ENCODE measurements at places on chromosomes 2 and 18. TPM values are rescaled to one million over a fixed set of nuclear protein-coding genes. Genes with fewer than 3 reads are reported as not detected.
A peak's percentile ranks its signal among the peaks of the same experiment; 100 is the strongest.

GRCh38 chr2:46937471-46937901 is 21.9 kb upstream of the MCFD2 start:
- DNase-seq: no peak

GRCh38 chr2:2575870-2576386 is 244.9 kb upstream of the MYT1L start:
- no peak for DNase-seq

- DNase-seq: no peak
These were observed 121.3 kb upstream of the NRXN1 start for GRCh38 chr2:51153236-51153635.

- no peak for DNase-seq
These were observed 35.6 kb downstream of the EIF2AK3 start for GRCh38 chr2:88591698-88592097.

DNA sequence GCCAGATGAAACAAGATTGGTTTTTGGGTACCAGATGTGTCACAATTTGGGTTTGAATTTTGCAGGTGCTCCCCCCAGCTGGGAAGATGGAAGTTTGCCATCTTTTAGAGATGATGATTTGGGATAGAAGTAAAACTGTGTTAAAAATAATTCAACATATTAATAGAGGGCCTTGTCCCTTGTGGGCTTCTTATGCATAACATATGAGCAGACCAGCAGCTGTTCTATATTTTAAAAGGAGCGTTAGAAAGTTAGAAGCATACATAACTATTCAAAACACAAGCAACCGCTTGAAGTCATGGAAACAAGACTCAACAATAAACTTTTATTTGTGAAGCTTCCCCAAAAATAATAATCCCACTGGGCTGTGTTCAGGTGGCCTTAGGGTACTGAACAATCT is 62.8 kb downstream of the EFEMP1 start:
- no peak for DNase-seq

GRCh38 chr2:74618410-74619083 is 29.6 kb downstream of the M1AP start:
- DNase-seq: no peak

The DQX1 gene
- 0.27 TPM for total RNA-seq

The CDH2 gene
- 0.37 TPM for total RNA-seq

GRCh38 chr18:6734726-6735430 is 5.4 kb downstream of the ARHGAP28 start:
- DNase-seq: no peak

- DNase-seq: no peak
These were observed 109.7 kb upstream of the CNTNAP5 start for GRCh38 chr2:123915380-123915779.

The PLGLB1 gene
- total RNA-seq: 0.74 TPM

The B3GNT7 gene
- 0.25 TPM for total RNA-seq

GRCh38 chr18:22179174-22179573 is 9.8 kb downstream of the GATA6 start:
- DNase-seq: no peak

DNA sequence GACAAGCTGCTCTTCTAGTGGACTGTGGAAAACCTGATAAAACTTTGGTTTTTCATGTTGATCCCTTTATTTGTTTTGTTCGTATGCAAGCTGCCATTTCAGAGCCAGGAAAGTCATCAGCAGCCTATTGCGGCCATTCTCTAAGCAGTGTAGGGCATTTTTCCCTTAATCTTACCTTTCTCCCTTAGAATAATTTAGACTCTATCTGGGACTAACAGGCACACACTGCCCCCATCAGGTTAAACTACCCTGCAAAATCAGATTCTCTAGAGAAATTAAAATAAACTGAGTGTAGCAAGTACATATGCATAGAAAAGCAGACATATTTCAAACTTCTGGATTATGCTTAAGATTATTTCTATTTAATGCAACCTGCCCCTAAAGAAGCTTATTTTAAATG is 347.5 kb downstream of the METTL4 start:
- no peak for DNase-seq

DNA sequence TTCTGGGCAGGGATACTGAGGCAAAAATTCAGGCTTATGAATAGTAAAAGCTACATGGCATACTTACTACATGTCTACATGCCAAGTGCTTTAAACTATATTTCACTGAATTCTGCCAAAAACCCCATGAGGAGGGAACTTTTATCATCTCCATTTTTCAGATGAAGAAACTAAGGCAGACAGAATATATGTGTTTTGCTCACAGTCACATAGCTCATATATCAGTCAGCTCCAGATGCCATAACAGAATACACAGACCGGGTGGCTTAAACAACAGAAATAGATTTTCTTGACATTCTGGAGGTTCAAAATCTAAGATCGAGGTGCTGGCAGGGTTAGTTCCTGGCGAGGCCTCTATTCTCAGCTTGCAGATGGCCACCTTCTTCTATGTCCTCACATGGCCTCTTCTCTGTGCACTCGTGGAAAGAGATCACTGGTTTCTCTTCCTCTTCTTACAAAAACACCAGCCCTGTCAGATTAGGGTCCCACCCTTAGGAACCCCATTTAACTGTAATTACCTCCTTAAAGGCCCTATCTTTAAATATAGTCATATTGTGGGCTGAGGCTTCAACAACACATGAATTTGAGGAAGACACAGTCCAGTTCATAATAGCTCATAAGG is 27.1 kb upstream of the CREB1 start:
- no peak for DNase-seq

The CRYGC gene
- not detected for total RNA-seq

GRCh38 chr18:5868218-5868854 is 27.0 kb downstream of the TMEM200C start:
- DNase-seq: peak; percentile 26

DNA sequence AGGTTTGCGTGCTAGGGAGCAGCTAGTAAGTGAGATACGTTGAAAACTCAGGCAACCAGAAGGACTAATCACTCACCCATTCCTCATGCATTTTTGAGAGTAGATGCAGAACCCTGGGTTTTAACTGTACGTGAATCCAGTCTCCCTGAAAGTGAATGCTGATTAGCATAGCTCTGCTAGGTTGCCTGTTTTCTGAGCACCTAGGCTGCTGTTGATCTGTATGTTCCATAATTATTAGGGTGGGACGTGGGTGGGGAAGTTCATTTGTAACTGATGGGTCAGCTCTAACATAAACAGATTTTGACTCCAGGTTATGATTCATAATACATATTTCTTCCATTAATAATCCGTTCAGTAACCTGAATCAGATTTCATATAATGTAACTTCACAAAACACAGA is 379.0 kb upstream of the FANCL start:
- no peak for DNase-seq

DNA sequence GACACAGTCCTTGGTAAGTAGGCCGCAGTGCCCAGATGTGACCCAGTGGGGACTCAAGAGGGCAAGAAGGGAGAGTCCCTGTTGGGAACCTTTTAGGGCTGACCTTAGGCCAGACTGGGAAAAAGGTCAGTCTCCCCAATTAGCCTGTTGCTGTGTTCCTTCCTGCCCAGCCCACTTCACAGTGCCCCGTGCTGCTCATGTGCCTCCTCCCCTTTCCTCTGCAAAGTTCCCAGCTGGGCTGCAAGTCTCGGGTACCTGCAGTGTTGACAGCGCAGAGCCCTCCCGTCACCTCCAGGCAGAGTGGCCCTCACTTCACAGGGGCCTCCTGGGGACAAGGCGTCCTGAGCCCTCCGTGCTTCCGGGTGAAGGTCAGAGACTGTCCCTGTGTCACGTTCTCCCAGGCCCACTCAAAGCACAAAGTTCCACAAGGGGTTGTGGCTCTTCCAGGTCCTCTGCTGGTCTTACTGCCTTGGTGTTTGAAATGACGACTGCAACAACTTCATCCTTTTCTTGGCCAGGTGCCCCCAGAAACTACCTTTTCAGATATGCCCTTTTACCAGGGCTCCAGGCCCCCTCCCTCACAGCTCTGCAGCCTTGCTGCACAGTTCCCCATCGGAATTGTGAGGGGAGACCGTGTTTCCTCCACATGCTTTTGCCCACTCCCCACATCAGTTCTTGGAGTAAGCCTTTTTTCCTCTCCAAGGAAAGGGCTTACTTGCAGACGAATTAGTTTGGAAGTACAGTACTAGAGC is 225.8 kb downstream of the ALPK2 start:
- no peak for DNase-seq

The ALLC gene
- not detected for total RNA-seq

Measured in activated naive CD8-positive, alpha-beta T cell treated with anti-CD3 and anti-CD28 coated beads for 36 hours (primary cell).